ENCODE measurements at places on chromosomes 2 and 18.

- DNase-seq: no peak
These were observed 11.7 kb downstream of the KCTD1 start for GRCh38 chr18:26536664-26537063.

DNA sequence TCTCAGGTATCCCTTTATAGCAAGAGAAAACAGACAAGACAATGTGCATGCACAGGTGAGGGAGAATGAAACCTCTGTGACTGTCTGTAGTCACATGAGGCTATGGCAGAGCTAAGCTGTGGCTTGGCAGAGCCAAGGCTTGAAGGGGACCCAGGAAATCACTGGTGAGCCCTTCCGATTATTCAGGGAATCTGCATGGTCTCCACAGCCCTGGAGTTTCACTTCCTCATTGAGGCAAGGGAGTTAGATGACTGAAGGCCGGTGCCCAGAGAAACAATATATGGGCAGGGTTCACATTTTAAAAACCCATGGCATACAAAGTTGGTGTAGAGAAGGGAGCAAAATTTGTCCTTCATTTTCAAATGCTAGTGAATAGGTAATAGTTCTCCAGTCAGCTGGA lies 144.4 kb upstream of the REV1 start:
- DNase-seq: no peak

DNA sequence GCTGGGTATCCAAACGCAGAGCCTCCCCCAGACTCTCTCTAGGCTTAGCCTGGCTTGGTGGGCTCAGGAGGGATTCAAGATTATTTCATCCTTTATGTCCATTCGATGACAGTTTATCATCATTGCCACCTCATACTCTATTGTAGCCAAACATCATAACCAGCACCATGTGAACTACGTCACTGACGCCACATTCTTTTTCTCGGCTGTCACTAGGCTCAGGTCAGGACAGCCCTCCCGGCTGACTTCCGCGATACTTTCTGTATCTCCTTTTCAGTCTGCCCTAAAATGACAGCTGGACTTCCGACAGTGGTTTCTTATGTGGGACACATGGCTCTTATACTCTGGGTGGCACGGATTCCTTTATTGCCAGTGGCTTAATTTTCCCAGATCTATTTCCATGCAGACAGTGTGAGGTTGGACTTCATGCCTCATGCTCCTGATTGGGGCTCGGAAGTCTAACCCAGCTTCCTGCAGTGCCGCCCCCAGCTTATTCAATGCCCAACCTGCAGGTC lies 39.8 kb upstream of the SMIM21 start:
- DNase-seq: no peak

DNA sequence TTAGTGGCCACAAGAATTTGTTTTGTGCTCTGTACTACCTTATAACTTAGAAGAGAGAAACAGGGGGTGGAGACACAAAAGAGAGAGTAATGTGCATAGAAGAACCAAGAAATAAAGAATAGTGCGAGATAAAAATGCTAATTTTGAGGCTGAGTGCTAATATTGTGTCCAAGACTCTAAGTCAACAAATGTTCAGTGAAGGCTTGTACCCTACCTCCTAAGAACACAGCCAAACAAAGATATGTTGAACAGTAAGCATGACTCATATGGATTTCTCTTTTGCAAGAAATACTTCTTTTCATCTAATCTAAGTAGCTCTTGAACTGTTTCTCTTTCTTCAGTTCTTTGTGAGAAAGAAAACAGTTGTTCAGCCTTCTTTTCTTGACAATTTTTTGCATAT lies 45.2 kb downstream of the GAREM1 start:
- no peak for DNase-seq

DNA sequence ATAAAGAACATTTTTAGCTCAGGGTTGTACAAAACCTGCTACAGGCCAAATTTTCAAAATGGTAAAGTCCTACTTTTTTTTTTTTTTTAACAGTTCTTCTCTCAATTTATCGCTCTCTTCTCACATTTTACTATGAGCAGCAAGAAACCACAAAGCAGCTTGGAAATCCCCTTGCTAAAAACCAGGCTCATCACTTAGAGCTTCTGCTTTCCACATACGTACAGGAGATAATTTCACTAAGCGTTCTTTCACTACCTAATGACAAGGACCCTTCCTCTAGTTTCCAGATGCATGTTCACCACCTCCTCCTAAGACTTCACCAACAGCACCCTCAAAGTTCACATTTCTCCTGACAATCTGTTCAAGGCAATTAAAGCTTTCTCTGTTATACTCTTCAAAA lies 294.9 kb upstream of the CYRIA start:
- no peak for DNase-seq

DNA sequence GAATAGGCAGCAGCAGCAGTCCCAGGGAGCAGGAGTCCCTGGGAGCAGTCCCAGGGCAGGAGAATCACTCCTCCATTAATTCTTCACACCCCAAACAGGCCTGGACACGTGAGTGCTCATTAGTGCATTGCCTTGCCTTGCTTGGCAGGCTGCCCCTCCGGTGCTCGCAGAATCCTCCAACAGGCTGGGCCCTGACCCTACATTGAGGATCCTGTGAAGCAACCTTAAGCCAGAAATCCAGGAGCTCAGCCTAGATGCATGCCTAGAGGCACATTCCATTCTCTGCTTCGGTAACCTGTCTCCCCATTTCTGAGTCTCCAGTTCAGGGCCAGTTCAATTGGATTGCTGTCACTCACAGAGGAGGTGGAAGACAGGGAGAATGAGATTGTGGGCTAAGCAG lies 97.4 kb upstream of the LRATD1 start:
- no peak for DNase-seq

GRCh38 chr2:26848336-26849055 lies 564 bp downstream of the DPYSL5 start:
- DNase-seq: no peak

DNA sequence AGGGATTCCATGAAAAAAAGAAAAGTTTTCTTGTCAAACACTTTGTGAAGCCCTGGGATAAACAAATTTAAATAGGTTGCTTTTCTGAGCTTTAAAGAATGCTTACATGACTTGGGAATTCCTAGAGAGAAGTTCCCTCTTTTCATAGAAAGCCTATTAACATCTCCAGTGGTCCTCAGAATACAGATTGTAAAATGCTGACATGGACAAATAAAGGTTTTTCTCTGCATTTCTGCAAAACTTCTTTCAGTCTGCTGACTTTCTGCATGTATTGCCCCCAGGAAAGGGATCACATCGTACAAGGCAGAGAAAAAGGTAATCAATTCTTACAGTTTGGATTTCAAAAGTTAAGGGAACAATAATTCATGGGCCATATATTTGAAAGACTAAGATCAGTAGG lies 20.6 kb downstream of the ZNF385B start:
- DNase-seq: no peak

DNA sequence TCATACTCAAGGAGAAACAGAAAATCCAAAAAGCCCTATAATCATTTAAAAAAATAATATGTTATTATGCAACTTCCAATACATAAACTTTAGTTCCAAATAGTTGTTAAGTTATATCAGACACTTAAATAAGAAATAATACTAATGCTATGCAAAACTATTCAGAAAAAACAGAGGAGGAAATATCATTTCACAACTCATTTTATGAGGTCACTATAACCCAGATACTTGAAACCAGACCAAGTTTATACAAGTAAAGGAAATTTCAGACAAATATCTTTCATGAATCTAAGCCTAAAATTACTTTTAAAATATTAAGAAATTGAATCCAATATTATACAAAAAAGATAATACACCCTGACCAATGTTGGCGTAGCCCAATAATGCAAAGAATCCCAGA lies 260.8 kb downstream of the CD226 start:
- no peak for DNase-seq

DNA sequence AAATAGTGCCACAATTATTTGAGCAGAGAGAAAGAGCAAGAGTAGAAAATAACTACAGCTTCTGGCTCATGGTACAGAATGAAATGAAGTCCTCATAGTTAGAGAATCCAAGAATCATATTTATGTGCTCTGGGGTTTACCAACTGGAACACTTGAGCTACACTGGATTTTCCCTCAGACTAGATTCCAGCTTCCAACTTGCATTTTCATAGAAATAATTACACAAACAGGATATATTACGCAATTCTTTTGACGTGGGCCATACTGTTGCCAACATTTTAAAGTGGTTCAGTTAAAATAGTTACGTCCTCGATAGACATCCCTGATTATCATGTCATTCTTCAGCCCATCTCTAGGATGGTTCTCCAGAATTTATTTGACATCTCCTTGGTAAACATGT lies 129.2 kb downstream of the ETAA1 start:
- no peak for DNase-seq

- no peak for DNase-seq
These were observed 4.5 kb downstream of the NRXN1 start for GRCh38 chr2:51027442-51027841.

GRCh38 chr2:231554748-231555545 lies 24.7 kb upstream of the NMUR1 start:
- no peak for DNase-seq

DNA sequence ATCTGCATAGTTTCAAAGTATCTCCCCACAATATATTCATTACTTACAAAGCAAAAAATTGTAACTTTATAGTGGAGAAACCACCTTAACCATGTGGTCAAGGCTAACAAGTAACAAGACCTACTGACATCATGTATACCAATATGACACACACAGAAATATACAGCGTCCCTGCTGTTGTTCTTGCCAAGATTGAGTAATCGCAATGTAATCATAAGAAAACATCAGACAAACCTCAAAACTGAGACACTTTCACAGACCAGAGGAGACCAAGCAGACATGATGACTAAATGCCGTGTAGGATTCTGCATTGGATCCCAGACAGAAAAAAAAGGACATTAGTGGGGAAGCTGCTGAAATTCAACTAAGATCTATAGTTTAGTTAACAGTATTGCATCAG lies 123.0 kb downstream of the ACAA2 start:
- DNase-seq: no peak

DNA sequence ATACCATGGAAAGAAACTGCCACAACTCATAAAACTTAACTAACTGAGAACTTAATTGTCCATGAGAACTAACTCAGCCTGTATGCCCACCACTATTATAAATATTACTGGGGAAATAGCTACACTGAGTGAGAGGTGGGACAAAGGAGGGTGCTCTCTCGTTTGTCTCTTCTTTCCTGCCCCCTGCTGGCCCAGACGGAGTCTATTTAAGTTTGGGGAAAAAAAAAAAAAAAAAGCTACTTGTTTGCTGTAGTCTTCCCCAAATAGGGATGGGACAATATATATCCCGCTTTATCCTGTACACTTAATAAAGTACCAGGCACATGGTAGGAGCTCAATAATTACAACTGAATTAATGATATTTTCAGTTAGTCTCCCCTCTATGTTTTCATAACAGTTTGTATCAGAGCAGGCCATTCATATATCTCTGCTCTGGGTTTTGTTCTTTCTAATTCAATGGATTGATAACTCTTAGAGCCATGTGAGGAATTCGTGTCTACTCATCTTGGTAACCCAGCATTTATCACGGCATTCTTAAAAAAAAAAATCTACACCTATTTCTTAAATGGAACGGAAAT lies 647.6 kb upstream of the PKDCC start:
- no peak for DNase-seq

GRCh38 chr18:60981682-60982328 lies 351.4 kb upstream of the CDH20 start:
- DNase-seq: no peak

DNA sequence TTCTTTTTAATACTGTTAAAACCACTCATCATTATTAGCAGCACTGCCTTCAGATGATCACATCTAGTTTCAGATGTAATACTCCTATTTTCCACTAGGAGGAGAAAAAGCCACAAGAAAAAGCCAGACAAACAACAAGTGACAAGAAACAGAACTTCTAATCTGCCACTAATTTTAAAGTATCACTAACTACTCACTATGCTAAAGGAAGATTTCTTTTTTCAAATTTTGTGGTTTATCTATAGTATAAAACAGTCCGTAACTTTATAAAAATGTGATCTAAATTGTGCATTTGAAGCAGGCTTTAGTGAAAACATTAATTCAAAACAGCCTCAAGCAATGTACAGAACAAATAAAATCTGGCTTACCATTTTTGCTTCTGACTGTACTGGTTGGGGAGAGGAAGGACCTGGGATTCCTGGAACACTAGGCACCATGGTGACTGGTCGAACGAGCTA lies 56.8 kb downstream of the ATF2 start:
- no peak for DNase-seq

DNA sequence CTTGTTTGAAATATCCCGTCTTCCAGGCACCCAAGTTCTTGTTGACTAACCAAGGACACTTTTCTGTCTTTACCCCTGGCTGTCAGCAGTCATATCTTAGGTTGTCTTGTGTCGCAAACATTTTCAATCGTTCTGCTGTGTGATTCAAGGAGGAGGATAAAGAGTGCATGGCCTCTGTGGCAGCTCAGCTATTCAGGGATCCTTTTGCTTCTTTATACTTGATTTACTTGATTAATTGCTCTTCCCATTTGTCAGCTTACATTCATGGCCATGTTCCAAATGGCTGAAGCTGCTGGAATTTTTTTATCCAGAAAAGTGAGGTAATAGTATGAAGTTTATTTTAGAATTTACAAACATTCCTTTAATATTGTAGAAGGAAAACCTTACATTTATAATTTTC lies 97.3 kb upstream of the FZD5 start:
- no peak for DNase-seq

- no peak for DNase-seq
These were observed 108.4 kb upstream of the ITGB6 start for GRCh38 chr2:160308476-160308875.

- DNase-seq: no peak
These were observed at the start of gene M1AP for GRCh38 chr2:74648009-74648443. Gene M1AP, minus strand, starts transcription at chr2:74648330. Its CDS starts 8,055 bp downstream, at chr2:74640275.

DNA sequence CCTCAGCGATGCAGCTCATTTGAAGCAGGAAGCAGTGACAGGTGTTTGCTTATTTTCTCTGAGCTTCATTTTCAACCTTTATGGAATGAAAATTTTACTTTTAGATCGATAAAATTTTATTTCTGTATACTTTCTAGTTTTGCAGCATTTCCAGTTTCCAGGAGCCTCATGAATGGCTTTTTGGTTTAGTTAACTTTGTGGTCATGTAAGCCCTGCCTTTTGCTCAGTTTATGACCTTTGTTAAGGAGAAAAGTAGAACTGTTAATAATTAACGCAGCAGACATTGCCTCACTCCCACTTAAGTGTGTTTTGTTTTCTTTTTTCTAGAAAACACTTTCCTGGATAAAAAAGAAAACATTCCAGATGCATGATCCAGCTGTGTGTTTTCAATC lies 4.4 kb upstream of the FARP2 start:
- no peak for DNase-seq

GRCh38 chr18:74949611-74950010 lies 259.3 kb downstream of the PTGR3 start:
- DNase-seq: no peak

Data from activated CD4-positive, alpha-beta T cell treated with anti-CD3 and anti-CD28 coated beads, Interleukin-2, amount 50 U/mL, for 24 hours (primary cell).